ENCODE measurements at places on chromosomes 1 and 21. TPM values are rescaled to one million over a fixed set of nuclear protein-coding genes. Genes with fewer than 3 reads are reported as not detected.

NEGR1 gene
- total RNA-seq, result 83.2 TPM

KLHL12 gene
- 35.0 TPM for total RNA-seq

RHOU gene
- 25.9 TPM for total RNA-seq

DIP2A gene
- 30.8 TPM for total RNA-seq

GPR157 gene
- 3.7 TPM for total RNA-seq

DPYD gene
- total RNA-seq, result 91.7 TPM
